Activated CD8-positive, alpha-beta memory T cell treated with anti-CD3 and anti-CD28 coated beads for 4 hours (primary cell): ENCODE measurements at places on chromosomes 2 and 18.

GRCh38 chr2:201432621-201433393, 18.5 kb downstream of the TRAK2 start:
- DNase-seq: no peak

- DNase-seq: no peak
These were observed 72.7 kb downstream of the MARCHF4 start for GRCh38 chr2:216299588-216299987.

GRCh38 chr2:73283545-73284295, 558 bp downstream of the FBXO41 start:
- DNase-seq: no peak

DNA sequence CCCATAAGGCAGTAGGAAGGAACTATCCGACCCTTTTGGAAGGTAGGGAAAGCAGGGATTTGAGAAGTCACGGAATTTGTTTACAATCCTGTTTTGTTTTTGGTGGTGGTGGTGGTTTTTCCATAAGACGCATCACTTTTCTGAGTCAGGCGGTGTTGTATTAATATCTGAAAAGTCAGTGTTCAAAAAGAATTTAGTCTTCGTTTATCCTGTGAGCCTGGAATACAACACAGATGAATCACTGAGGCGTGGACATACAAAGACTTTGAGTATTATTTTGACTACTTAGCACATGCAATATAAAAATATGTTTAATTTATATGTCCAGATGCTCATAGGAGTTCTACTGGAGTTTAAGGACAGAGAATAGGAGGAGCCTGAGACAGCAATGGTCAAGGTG, 785 bp downstream of the ZNF892 start:
- no peak for DNase-seq
